ENCODE measurements at places on chromosomes 5 and 9. TPM values are rescaled to one million over a fixed set of nuclear protein-coding genes. Genes with fewer than 3 reads are reported as not detected.

Gene MYOZ3
- total RNA-seq: 8.7 TPM

DNA sequence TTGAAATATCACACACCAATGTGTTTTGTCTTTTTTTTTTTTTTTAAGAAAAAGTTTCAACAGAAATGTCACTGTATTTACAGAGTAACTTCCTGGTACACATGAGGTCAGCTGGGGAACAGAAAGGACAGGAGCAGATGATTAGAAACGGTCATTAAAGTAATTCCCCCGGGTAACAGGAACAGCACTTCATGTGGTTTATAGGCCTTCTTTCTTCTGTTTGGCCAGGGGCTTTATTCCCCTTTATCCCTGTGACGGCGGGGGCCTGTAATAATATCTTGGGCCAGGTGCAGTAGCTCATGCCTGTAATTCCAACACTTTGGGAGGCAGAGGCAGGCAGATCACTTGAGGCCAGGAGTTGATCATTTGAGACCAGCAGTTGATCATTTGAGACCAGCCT lies 30.5 kb upstream of the MSH3 start:
- H3K4me3 ChIP-seq: no peak overlapping the region
- H3K4me1 ChIP-seq: no peaks in the 10 kb centered on the region
- H3K36me3 ChIP-seq: no peaks in the 10 kb centered on the region
- H3K27ac ChIP-seq: no peak overlapping the region
- no peak for DNase-seq

GRCh38 chr9:91757782-91758181 lies 192.2 kb downstream of the ROR2 start:
- no peak overlapping the region for H3K27ac ChIP-seq
- no peaks in the 10 kb centered on the region for H3K36me3 ChIP-seq
- H3K27me3 ChIP-seq: no peaks in the 10 kb centered on the region
- no peaks in the 10 kb centered on the region for H3K4me1 ChIP-seq

GRCh38 chr5:31783731-31784130 lies 144.8 kb downstream of the PDZD2 start:
- peaks cover 31% of the 10 kb centered on the region for H3K4me1 ChIP-seq
- DNase-seq: no peak
- no peaks in the 10 kb centered on the region for H3K36me3 ChIP-seq
- peak overlapping the region; percentile 63 for H3K27ac ChIP-seq
- H3K4me3 ChIP-seq: no peak overlapping the region
- H3K27me3 ChIP-seq: no peaks in the 10 kb centered on the region

GRCh38 chr5:159322180-159322579 lies 8.1 kb downstream of the IL12B start:
- H3K27ac ChIP-seq: no peak overlapping the region
- H3K4me1 ChIP-seq: no peaks in the 10 kb centered on the region
- H3K36me3 ChIP-seq: no peaks in the 10 kb centered on the region
- H3K27me3 ChIP-seq: peaks cover 12% of the 10 kb centered on the region
- H3K4me3 ChIP-seq: no peak overlapping the region
- no peak for DNase-seq

DNA sequence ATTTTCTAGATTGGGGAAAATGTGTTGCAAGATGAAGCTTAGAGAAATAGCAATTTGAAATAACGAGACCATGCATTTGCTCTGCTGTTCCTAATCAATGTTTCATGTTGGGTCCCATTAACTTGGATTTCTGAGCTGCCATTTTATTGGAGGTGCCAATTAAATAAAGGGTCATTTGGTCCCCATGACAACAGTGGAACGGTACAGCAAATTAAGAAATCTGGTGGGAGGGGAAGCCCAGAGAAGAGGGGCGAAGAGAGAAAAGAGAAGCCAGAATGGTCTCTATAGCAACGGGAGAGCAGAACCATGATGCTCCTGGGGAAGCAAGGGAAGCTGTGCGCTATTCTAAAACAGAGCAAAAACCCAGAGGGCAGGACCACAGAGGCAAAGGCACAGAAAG lies 120.2 kb downstream of the ENTREP1 start:
- no peaks in the 10 kb centered on the region for H3K27me3 ChIP-seq
- DNase-seq: no peak
- H3K4me1 ChIP-seq: no peaks in the 10 kb centered on the region

DNA sequence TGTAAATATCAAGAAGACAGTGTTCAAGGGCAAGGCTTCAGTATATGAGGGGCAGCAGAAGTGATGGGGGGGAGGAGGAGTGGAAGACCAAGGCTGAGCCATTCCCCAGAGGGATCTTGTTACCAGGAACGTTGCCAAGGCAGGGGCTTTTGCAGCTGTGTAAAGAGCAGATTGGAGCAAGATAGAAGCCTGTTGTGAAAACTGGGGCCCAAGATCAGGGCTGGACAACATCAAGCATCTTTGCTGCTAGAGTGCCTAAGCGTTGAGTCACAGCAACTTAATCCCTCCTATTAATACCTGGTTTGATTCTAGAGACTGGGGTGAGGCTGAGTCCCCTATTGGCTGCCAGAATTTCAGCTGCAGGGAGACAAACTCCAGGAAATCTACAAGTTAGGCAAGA lies 18.4 kb upstream of the ERCC6L2 start:
- H3K4me3 ChIP-seq: no peak overlapping the region
- H3K27ac ChIP-seq: no peak overlapping the region
- DNase-seq: no peak
- H3K36me3 ChIP-seq: no peaks in the 10 kb centered on the region
- no peaks in the 10 kb centered on the region for H3K27me3 ChIP-seq

GRCh38 chr9:112037281-112038016 lies 137.6 kb downstream of the SUSD1 start:
- no peaks in the 10 kb centered on the region for H3K27me3 ChIP-seq
- DNase-seq: no peak
- no peak overlapping the region for H3K4me3 ChIP-seq

Measured in heart right ventricle (tissue), 16 donors.